ENCODE measurements at places on chromosomes 5 and 9.

DNA sequence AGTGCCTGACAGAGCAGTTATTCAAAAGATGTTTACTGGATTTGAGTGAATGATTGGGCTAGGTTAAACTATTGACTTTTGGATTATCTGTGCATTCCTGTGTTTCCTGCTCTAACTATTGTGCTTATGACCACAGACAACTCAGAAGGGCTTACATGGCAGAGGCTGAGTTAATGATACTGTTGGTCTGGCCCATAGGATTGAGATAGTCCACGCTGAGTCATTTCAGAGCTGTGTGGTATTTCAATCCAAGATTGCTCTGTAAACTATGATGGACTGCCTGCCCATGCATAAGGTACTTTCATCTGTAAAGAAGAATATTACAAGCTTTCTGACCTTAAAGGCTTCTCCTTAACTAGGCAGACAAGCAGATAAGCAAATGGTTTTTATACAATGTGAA is 49.1 kb upstream of the SLIT3 start:
- no peak for DNase-seq

GRCh38 chr5:157172403-157172802 is 6.3 kb upstream of the GARIN3 start:
- no peak for DNase-seq

DNA sequence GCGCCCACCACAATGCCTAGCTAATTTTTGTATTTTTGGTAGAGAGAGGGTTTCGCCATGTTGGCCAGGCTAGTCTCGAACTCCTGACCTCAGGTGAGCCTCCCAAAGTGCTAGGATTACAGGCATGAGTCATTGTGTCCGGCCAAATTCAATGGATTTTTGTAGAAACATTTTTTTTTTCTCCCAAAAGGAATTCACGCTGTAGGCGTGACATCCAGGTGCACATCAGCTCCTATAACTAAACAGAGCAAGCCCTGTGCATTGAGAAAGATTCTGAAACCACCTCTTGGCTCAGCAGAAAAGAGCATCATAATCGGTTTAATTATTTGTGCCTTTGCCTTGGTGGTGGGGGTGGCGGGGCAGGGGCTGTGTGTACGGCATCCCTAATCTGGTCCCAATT is 32.9 kb upstream of the DAB2IP start:
- no peak for DNase-seq

DNA sequence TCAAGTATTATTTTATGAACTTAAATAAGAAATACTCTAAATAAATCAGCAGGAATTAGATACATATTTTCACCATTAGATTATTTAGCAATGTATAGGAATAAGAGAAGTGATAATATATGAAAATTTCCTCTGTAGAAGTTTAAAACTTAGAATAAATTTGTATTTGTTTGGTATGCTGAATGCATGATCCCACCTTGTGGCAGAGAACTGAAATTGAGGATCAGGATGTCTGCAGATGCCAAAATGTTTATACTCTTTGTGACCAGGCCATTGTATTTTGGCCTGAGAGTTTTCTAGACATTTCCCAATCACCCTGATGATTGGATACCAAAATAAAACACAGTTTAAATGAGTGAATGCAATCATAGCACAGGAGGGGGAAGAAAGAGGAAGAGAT is 6.3 kb downstream of the TYRP1 start:
- DNase-seq = no peak
